Urinary bladder (tissue), 4 donors: ENCODE measurements at places on chromosomes 6 and 20.

DNA sequence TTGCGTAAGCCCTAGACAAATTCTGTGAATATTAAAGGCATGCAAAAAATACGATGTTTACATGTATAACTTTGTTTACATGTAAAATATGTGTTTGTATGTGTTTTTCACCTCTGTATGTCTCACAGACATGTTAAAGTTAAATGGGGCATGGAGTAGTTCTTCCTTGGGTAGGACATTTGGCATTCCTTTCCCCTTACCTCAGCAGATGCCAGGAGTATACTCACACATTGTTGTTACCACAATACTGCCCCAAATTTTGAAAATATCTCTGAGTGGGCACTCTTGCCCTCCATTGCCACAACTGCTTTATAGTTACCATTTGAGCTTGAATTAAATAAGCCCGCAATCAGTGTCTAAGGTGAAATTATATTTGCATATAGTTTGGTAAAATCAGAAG is 147.5 kb downstream of the MYO6 start:
- DNase-seq = no peak

DNA sequence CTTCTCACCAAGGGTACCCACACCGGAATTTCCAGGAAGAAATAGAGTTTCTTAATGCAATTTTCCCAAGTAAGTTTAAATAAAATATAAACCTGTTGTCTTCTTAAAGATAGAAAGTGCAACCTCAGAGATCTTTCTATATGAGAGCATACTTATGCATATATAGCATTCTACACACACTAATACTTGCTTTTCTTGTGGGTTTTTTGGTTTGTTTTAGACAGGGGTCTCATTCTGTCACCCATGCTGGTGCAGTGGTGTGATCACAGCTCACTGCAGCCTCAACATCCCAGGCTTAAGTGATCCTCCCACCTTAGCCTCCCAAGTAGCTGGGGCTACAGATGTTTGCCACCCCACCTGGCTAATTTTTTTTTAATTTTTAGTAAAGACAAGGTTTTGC is 15.7 kb downstream of the AMD1 start:
- no peak for DNase-seq

GRCh38 chr6:154958469-154958868 is 36.6 kb upstream of the TIAM2 start:
- no peak for DNase-seq

GRCh38 chr6:31559958-31560696 is 12.0 kb upstream of the LTA start:
- DNase-seq = no peak

GRCh38 chr6:3696525-3697088 is 54.9 kb downstream of the PXDC1 start:
- DNase-seq = no peak

DNA sequence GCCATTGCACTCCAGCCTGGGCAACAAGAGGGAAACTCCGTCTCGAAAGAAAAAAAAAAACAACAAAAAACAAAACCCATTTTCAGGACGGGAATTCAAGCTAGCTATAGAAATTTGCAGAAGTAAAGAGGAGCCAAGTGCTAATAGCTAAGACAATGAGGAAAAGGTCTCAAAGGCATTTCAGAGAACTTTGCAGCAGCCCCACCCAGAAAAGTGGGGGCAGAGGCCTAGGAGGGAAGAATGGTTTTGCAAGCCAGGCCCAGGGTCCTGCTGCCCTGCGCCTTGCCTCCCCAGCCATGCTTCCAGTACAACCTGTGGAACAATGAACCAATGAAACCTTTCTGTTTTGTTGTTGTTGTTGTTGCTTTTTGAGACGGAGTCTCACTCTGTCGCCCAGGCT is 38.3 kb upstream of the SAMHD1 start:
- no peak for DNase-seq

DNA sequence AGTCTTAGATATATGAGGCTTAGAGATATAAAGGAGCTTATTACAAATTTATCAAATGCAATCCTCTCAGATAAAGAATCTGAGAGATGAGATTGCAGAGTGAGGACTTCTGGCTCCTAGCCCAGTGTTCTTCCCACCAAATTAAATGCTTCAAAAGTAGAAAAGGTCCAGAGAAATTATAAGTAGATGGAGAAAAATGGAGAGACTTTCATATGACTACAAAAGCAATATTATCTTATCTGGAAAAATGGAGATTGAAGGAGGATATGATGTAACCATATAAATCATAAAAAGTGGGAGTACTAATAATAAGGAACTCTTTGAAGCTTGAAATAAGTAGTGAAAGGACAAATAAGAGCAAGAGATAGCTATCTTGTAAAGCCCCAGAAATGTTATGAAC is 2.8 kb downstream of the KCTD20 start:
- no peak for DNase-seq

- DNase-seq = no peak
Measured at GRCh38 chr20:47921408-47921807, 136.1 kb upstream of the SULF2 start.

DNA sequence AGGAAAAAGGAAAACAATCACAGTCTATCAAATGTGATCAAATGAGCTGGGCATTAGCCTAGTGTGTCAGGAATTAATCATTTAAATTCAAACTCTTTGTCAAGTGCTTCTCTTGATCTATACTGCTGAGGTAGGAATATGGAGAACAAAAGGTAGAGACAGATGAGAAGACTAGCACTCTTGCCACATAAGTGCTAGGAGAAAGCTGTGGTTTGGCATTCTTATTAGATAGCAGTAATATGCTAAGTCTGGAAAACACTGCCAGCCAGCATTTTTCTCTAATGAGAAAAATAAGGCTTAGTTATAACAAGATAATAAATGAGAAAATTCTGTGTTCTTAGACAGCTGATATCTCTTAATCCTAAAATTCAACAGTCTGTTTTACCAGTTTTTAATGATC is 38.9 kb downstream of the ORC3 start:
- DNase-seq = no peak

GRCh38 chr6:123524781-123525180 is 112.0 kb downstream of the TRDN start:
- no peak for DNase-seq

- no peak for DNase-seq
Measured at GRCh38 chr6:105352037-105352617, 50.8 kb downstream of the PREP start.

- DNase-seq = no peak
Measured at GRCh38 chr6:160692369-160692959, 9.6 kb upstream of the PLG start.

GRCh38 chr6:137756788-137757187 is 110.3 kb upstream of the TNFAIP3 start:
- DNase-seq = no peak

DNA sequence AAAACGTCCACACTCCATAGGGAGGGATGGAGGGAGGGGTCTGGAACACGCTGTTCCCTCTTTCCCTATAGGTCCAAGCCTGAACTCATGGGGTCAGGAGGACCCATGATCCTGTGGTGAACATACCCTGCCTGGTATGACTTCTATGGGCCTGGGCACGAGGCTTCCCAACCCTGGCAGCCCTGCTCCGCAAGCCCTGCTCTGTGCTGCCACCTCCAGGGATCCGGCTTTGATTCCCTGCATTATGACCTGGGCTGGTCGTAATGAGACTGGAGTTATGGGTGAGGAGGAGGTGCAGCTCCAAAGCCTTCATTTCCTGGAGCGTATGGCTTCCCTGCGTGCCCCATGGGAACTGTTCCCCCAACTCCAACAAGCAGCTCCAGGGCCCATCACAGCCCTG is 54.9 kb downstream of the CDH22 start:
- DNase-seq = no peak

DNA sequence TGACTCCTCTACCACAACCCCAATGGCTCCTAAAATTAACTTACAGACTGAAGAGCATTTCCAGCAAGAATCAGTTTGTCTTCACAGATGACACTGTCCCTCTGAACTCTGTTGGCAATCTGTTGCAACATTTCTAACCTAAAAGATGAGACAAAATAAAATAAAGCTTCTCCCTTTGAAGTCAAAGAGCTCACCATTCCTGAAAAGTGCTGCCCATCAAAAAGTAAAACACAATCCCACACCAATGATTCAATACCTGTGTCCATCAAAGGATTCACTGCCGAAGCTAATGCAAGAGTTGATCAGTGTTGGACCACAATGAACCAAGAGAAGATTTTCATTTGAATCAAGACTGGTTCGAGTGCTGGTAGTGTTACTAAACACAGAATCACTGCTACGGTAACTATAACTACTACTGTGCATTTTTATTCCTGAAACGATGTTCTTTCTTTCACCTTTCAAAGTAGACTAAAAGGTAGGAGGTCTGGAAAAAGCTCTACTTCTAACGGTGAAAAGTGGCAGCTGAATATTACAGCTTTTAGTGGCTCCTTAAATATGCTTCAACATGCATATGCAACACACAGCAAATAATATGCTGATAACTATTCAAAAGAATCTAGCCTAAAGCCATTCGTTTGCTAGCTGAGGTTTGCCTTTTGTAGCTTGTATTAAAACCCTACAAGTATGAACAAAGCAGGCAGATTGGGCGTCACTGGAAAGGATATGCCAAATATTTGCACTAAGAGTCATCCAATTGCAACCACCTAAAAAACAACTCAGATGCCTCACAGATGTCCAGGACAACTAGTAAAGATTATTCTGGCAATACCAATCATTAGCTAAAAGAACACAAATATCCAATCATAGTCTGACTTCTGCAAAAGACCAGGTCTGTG is at the start of gene DST:
Gene DST (minus strand): TSS at position 524 of the 896 bp plus-strand sequence.
- DNase-seq = peak; percentile 61

- DNase-seq = no peak
Measured at GRCh38 chr6:35398526-35398925, 53.6 kb upstream of the FANCE start.

GRCh38 chr6:137866200-137866913 is 702 bp upstream of the TNFAIP3 start:
- DNase-seq = no peak

GRCh38 chr6:14066782-14067406 is 50.7 kb upstream of the CD83 start:
- DNase-seq = peak; percentile 71

GRCh38 chr6:139231206-139231605 is 60.6 kb downstream of the TXLNB start:
- no peak for DNase-seq

GRCh38 chr6:80440496-80441115 is 334.1 kb downstream of the BCKDHB start:
- DNase-seq = no peak

DNA sequence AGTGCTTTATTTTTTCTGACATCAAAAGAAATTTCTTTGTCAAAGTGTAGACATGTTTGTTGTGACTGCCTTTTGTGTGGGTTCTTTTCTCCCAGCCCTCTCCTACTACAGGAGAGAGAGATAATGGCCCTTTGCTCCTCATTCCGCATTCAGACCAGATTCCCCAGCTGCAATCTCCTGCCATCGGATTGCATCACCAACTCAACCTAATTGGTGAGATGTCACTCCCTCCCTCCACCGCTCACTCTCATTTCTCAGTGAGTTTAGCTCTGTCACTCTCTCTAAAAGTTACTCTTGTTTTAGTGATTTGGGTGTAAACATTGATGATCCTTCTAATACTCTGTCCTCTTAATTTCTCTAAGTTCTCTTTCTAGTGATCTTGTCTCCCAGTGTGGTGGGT is 22.7 kb downstream of the UTRN start:
- DNase-seq = no peak

GRCh38 chr20:23520185-23520584 is 29.3 kb downstream of the CST8 start:
- DNase-seq = no peak

- no peak for DNase-seq
Measured at GRCh38 chr6:115091461-115091860, 748.6 kb upstream of the HS3ST5 start.

- no peak for DNase-seq
Measured at GRCh38 chr6:150486048-150486447, 113.6 kb upstream of the PLEKHG1 start.
